ENCODE measurements at places on chromosomes 13 and 19. TPM values are rescaled to one million over a fixed set of nuclear protein-coding genes. Genes with fewer than 3 reads are reported as not detected.

GRCh38 chr13:28429685-28430290 lies 65.1 kb downstream of the FLT1 start:
- no peak for DNase-seq

- DNase-seq: no peak
These were observed 329.3 kb downstream of the SPRY2 start for GRCh38 chr13:80011448-80012212.

DNA sequence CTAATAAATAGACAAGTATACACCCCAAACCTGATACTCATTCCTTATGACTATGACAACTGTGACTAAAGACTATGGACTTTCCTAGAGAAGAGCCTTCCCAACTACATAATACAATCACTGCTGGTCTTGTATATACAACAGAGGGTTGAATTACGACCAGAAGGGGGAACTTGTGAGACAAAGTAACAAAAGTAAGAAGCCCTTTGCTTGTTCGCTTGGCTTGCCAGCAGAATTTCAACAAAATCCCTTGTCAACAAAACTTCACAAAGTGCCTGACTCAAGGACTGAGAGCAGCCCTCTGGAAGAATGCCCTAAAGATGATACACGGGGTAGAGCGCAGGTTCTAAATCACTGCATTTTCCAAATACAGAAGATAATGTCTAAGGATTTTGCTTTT lies 99.4 kb downstream of the WASF3 start:
- DNase-seq: no peak

- peak; percentile 51 for DNase-seq
These were observed 926 bp downstream of the ZNF587 start for GRCh38 chr19:57850553-57851017.

DNA sequence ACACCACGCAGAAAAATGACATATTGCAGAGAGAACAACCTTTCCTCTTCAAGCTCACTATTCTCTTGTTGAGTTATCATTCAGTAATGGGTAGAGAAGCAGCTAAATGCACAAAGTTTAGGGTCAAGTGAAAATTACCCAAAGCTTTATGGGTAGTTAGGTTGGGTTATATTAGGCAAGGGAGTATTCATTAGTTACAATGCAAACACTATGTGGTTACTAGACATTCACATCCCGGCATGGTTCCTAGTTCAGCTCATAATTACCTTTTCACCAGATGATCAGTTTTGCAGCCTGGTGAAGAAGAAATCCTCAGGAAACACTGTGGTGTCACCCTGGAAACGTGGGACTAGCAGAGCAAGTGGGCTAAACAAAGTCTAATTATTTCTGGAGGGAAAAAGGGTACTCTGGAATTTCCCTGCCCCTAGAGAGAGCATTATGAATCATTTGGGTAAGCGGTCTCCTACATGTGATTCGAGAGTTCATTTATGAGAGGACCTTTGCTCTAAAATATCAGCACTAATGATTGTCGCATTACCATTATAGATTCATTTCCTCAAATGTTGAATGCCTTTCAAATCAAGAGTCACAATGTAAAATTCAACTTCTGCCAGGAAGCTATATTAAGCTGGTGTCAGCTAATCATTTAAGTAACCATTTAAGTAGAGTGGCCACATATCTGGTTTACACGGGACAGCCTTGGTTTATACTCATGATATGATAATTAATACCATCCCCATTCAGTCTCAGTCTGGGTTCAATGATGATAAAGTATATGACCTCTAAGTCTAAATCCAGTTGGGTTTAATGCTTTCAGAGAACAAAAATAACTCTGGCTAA lies 1208.0 kb downstream of the DIAPH3 start:
- DNase-seq: no peak

- no peak for DNase-seq
These were observed 761.5 kb downstream of the PCDH9 start for GRCh38 chr13:66468656-66469055.

GRCh38 chr19:31064491-31064890 lies 284.7 kb downstream of the TSHZ3 start:
- DNase-seq: no peak

- DNase-seq: no peak
These were observed 8.1 kb upstream of the MRPS31 start for GRCh38 chr13:40779049-40779448.

GRCh38 chr19:37963190-37963936 lies 56.4 kb downstream of the SIPA1L3 start:
- DNase-seq: no peak

DNA sequence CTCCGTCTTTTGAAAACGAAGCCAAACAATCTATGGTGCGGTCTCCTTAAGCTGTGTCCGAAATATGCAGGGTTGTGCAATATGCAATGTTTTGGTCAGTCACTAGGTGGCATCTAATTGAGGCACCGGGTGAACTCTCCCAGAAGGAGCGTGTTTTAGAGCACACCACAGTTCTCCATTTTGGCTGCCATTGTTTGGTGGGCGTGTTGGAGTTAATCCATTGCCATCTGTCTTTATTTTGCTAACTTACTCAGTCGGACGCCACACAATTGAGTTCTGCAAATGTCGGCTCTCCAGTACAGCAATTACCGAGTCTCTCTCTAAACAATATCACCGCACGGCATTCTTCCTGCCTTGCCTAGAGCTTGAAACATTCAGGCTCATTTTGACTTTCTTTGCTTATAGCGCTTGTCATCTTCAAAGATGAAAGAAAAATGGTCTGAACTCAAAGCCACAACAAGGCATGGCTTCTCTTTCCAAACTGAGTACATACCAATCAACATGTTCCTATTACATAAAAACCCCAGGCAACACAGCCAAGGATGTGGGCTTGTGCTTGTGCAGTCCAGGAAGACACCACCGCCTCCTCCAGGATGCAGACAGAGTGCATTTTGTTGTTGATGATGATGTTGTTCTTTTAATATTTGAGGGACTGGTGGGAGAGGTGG lies 182.0 kb upstream of the SERP2 start:
- peak; percentile 56 for DNase-seq

DNA sequence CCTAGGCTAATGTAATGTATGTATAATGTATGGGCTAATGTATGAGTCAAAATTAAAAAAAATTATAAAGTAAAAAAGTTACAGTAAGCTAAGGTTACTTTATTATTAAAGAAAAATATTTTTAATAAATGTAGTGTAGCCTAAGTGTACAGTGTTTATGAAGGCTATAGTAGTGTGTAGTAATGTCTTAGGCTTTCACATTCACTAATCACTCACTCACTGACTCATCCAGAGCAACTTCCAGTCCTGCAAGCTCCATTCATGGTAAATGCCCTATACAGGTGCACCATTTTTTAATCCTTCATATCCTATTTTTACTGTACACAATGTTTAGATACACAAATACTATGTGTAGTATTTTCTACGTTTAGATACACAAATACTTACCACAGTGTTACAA lies 1.8 kb upstream of the TMEM272 start:
- DNase-seq: no peak

DNA sequence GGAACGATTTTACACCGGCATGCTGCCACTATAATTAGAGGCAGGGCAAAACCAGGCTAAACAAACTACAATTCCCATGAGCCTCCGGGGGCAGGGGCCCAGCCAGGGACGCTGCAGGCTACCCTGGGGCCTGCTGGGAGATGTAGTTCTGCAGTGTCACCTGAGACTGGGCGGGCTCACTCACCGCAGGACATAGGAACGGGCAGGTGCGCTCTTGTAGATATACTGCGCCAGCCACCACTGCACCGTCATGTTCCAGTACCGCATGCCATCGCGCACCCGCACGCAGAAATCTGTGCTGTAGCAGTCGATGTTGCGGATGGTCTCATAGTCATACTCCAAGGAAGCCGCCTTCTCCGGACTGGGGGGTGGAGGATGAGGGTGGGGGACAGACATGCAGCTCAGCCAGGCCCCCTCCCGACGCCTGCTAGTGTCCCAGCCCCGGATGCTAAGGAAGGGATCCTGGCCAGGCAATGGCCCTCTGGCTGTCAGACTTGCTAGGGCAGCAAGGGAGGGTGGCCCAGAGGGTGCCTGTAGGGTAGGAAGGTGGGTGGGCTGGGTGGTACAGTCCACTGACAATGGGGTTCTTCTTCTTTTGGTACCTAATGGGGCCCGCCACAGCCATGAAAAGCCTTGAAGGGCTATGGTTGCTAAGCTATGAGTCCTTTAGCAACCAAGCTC lies 5.8 kb upstream of the TMC4 start:
- peak; percentile 54 for DNase-seq

GRCh38 chr13:89856512-89856911 lies 1491.0 kb upstream of the MIR17HG start:
- no peak for DNase-seq

DNA sequence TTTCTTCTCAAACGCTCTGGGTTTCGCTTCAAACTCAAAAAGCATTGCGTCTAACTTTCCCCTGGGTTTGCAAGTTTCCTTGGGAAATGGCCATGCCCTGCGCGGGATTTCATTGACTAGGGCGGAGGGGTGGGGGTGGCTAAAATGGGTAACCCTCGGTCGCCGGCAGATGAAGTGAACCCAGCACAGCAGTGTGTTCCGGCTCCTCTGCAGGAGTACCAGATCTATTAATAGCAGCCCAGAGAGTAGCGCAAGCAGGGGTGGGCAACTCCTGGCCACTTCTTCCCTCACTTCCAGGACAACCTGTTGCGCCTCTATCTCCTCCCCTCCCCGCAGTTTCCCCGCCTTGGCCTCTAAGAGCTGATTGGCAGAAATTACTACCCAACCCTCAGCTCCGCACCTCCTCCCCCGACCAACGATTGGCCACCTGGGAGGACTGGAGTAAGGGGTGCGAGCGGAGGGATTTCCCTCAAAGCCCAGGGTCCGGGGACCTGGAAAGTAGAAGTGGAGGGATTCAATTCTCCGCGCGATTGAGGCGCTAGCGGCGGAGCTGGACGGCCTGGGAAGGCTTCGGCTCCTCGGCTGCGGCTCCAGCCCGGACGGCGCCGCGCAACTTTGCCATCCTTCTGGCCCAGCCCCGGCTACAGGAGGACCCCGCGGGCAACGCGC lies at the start of gene FREM2:
Gene FREM2 (plus strand): TSS at position 501 of the 669 bp plus-strand sequence. CDS start 268 bp downstream, outside the sequence.
- no peak for DNase-seq

- peak; percentile 83 for DNase-seq
These were observed 8.0 kb downstream of the MYO1F start for GRCh38 chr19:8569066-8569771.

DNA sequence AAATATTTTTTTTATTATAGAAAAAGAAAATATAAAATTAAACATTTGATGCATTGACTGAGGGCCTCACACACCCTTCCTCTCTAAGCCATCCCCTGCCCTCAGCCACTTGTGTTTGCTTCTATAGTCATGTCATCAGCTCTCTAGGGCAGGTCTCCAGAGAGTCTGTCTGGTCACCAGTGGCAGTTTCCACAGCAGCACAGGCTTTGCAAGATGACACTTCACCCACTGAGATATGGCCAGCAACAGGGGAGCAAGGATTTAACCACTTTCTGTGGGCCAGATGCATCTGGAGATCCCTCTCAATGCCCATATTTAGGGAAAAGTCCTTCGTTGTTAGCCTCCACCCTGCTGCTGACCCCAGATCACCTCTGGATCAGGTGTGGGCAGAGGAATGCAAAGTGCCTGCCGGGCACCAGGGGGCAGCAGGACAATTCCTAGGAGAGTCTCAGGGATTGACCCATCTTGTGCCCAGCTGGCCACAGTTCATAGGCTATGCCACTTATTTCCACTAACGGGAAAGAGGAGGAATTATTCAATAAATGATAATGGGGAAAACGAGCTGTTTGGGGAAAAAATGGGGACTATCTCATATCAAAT lies 4.8 kb downstream of the ABCC4 start:
- peak; percentile 33 for DNase-seq

DNA sequence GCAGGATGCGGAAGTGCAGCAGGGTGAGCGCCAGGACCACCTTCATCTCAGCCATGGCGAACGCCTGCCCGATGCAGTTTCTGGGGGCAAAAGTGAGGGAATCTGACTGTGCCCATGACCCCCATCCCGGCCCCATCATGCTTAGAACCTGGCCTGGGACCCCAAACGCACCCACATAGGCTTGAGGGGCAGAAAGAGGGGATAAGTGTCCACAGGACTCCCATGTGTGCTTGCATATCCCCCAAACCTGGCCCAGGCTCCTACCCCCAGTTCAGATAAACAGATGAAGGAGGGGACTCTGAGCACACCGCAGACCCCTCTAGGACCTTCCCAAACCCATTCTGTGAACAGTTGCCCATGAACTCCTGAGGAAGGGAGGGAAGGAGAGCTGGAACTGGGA lies 16.0 kb upstream of the CYP4F2 start:
- no peak for DNase-seq

DNA sequence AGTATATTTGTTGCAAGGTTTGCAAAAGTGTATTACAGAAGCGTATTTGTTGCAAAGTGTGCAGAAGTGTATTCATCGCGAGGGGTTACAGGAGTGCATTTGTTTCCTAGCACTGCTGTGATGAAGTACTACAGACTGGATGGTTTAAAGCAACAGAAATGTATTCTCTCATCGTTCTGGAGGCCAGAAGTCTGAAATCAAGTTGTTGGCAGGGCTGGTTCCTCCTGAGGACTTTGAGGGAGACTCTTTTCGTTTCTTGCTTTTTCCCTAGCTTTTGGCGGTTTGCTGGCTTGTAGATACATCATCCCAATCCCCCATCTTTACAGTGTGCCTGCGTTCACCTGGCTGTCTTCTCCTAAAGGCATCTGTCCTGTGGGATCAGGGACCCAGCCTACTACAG lies 127.9 kb upstream of the USP29 start:
- DNase-seq: no peak

DNA sequence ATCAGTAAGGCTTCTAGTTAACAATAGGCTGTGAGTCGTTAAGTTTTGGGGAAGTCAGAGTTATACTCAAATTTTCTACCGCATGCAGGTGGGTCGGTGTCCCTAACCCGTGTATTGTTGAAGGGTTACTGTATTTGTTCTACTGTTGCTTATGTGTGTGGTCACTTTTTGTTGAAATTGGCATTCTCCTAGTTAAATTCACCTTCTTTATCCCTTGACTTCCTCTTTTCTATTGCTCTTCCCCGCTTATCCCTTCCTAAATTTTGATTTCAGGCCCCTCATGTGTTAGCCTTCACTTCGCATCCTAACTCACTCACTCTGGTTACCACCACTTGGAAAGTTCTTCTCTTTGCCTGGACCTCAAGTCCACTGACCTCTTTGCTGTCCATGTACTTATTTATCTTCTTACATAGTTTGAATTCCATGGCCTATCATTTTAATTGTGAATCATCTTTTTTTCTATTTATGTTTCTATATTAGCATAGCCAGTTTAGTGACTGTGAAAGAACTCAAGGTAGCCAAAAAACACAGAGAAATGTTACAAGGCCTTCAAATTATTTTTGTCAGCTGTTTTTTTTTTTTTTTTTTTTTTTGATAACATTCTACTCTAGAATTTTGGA lies 52.9 kb downstream of the NDFIP2 start:
- DNase-seq: no peak

- no peak for DNase-seq
These were observed 37.5 kb downstream of the C13orf46 start for GRCh38 chr13:113936166-113936965.

- DNase-seq: peak; percentile 64
These were observed 926 bp downstream of the PRR12 start for GRCh38 chr19:49591731-49592485.

GRCh38 chr13:112526146-112526853 lies 61.7 kb downstream of the TUBGCP3 start:
- DNase-seq: no peak

The LILRB5 gene
- not detected for total RNA-seq

The TEX101 gene
- total RNA-seq: not detected

The ZNF575 gene
- 3.1 TPM for total RNA-seq

The ZNF440 gene
- total RNA-seq: 5.7 TPM

The SEMA6B gene
- not detected for total RNA-seq

The TMEM205 gene
- total RNA-seq: 31.1 TPM

The CLC gene
- total RNA-seq: 4.0 TPM

The SYCN gene
- total RNA-seq: not detected

The KLHL1 gene
- not detected for total RNA-seq

The ERICH4 gene
- total RNA-seq: not detected

The LRG1 gene
- 0.88 TPM for total RNA-seq

The KLK10 gene
- not detected for total RNA-seq

The NBEA gene
- total RNA-seq: 0.26 TPM

The FGF9 gene
- 0.07 TPM for total RNA-seq

The C3 gene
- 1.2 TPM for total RNA-seq
